Dorsolateral prefrontal cortex (tissue), 122 donors: ENCODE measurements at places on chromosomes 11 and 22.

GRCh38 chr11:2996976-2997375, 4.8 kb upstream of the NAP1L4 start:
- no peak for DNase-seq

DNA sequence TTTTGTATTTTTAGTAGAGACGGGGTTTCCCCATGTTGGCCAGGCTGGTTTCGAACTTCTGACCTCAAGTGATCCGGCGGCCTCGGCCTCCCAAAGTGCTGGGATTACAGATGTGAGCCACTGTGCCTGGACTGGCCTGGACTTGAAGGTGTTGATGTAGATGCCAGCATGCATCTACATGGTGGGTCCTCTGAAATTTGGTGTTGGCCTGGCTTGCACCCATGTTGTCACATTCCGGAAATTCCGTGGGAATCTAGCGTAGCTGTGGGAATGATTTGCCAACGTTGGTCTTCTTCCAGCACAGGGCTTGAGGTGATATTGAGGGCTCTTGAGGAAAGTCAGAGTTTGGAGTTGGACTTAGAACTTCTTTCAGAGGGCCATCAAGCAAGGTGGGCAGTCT, 6.5 kb downstream of the PACS1 start:
- no peak for DNase-seq

DNA sequence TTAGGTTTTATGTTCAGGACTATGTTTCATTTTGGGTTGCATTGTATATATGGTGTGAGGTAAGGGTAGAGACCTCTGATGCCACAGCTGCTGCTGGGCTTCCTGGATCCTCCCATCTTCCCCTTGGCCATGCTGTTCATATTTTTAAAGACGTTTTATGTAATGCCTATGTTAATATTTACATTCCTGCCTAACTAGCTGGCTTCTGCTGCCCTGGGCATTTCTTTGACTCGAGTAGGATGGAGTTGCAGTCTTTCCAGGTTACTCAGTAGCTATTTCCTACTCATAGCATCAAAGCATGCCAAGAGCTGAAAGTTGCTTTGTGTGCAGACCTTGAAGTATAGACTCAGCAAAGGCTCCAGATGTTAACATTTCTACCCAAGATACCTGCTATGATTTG, 220.5 kb upstream of the CADM1 start:
- no peak for DNase-seq

GRCh38 chr22:25232301-25232700, 12.9 kb downstream of the CRYBB2 start:
- no peak for DNase-seq

DNA sequence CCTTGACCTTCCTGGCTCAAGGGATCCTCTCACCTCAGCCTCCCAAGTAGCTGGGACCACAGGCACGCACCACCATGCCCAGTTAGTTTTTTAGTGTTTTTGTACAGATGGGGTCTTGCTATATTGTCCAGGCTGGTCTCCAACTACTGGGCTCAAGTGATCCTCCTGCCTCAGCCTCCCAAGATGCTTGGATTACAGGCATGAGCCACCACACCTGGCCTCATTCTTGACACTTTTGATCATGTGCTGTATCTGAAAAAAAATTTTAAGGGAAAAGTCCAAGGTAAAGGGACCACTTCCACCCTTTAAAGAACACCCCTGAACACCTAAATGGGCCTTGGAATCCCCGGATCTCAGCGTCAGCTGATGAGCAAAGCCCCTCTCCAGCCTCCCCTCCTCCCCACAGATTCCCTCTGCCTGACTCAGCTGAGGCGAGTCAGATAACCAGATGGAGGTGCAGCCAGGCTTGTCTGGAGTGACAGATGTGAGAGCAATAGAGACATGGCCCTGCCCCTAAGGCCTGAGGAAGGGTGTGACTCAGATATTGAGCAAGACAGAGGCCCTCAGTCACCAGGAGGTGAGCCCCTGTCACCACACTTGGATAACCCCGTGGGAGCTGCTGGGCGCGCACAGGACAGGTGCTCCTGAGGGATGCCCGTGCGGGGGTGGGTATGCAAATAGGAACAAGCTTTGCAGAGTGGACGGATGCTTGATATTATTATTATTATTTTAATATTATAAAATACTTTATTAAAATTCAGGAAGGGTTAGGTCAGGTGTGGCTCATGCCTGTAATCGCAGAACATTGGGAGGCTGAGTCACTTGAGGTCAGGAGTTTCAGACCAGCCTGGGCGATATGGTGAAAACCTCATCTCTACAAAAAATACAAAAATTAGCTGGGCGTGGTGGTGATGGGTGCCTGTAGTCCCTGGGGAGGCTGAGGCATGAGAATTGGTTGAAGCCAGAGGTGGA, 5.0 kb upstream of the CCDC88B start:
- no peak for DNase-seq

DNA sequence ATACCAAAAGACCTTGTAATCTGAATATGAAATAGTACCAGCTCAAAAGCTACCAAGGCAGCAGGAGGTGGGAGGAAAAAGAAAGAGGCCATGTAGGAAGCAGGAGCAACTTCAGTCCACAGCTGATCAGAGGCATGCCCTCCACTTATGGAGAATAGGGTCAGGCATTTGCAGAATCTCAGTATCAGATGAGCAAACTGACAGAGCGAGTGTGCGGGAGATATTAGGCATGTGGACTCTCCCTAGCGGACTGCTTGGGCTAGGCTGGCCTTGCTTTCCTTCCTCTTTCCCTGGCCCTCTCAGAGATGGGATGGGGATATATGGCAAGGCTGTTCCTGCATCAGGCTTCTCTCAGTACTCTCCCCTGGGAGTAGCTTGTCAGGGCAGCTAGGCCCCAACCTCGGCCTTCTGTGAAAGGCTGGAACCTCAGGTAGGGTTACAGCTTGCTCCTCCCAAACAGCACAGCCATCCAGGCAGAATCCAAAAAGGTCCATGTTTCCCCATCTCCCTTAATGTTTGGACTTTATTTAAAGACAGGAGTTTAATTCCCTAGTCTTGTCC, 37.0 kb downstream of the ETS1 start:
- no peak for DNase-seq

- DNase-seq = no peak
These were observed 2.3 kb downstream of the DMC1 start for GRCh38 chr22:38567531-38568285.
